ENCODE measurements at places on chromosomes 3 and 15.
A peak's percentile ranks its signal among the peaks of the same experiment; 100 is the strongest.

GRCh38 chr15:56812961-56813360 is 79.7 kb upstream of the ZNF280D start:
- DNase-seq: no peak

GRCh38 chr3:161064413-161064812 is 40.7 kb downstream of the B3GALNT1 start:
- DNase-seq: no peak

GRCh38 chr3:99875581-99875928 is 57.9 kb downstream of the CMSS1 start:
- no peak for DNase-seq

- DNase-seq: no peak
These were observed 27.7 kb upstream of the MYH15 start for GRCh38 chr3:108538083-108538482.

- peak; percentile 19 for DNase-seq
These were observed 124.3 kb downstream of the CHSY1 start for GRCh38 chr15:101127506-101128076.

GRCh38 chr3:41836360-41837134 is 125.4 kb downstream of the ULK4 start:
- DNase-seq: no peak

DNA sequence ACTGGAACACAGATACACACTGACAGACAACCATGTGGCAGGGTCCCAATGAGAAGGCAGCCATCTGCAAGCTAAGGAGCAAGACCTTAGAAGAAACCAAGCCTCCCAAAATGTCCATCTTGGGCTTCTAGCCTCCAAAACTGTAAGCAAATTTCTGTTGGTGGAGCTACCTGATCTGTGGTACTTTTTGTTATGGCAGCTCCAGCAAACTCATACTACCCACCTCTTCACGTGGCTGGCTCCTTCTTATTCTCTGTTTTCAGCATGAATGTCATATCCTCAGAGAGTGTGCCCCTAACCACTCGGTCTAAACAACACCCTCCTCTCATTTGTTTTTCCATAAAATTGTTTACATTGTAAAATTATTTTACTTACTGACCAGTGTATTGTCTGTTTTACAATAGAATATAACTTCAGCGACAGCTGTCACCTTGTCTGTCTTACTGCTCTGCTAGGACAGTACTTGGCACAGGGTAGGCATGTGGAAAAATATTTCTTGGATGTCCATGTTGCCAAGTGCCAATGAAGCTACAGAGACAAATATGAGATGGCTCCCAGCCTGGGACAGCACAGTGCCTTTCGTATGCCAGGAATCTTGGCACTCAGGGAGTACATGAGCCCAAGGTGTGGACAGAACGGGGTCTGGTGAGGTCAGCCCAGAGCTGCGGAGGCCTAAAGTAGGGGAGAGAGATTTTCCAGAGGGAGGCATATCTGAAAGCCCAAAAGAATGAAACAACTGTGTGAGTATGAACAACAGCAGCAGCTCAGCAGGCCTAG is 17.4 kb upstream of the SLC25A36 start:
- DNase-seq: no peak

DNA sequence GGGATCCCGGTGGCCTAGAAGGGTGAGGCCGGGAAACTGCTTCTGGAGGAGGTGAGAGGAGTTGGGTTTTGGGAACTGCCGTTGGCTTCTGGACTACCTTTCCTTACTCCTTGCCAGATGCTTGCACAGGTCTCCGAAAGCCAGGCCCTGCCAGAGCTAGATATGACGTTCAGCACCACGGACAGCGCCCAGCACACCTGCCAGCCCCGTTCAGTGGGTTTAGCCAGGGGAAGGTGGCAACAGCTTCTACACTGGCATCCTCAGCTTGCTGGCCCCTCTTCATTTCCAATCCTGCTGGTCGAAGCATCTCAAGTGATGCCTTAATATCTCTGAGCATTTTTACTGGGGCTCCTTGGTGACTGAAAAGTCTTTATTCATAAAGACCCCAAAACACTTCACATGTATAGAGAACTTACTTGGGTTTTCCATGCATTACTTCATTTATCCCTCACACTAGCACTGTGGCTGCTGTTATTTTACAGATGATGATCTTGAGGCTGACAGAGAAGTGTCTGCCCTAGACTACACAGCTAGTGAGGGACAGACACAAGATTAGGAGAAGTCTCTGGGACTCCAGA is 21.9 kb downstream of the HCN4 start:
- DNase-seq: peak; percentile 15

DNA sequence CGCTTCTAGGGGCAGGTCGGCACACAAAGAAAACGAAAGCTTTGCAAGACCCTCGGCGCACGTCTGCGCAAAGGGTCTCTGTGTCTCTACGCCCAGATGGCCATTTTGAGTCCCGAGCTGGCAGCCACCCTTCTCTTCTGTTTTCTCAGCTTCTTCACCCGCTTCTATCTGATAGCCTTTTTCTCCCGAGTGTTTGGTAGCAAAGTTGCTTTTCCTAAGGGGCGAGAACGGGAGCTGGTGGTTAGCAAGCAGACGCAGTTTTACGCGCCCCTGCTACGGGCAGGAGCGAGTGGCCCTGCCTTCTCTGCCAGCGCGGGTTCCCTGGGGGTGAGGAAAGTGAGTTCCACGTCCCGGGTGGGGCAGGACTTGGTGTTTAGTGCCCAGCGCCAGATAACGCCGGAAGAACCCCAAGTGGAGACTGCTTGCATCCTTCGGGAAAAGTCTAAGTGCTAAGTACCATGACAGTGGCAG is 2.9 kb upstream of the MKRN2 start:
- DNase-seq: no peak

GRCh38 chr15:63378946-63379345 is 2.7 kb downstream of the CA12 start:
- DNase-seq: no peak

DNA sequence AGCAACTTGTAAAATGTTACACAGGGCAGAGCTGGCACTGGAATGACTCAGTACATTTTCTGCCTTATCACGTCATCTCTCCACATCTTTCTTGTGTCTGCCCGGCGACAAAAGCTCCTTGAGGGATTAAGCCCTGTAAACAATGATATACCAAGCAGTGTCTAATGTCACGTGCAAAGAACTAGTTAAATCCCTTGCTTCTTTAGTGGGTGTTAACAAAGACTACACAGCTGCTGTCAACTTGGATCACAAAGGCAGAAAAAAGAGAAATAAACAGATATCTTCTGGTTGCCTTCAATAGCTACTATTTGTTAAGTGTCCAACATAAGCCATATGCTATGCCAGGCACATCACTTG is 48.1 kb upstream of the FRMD4B start:
- no peak for DNase-seq

DNA sequence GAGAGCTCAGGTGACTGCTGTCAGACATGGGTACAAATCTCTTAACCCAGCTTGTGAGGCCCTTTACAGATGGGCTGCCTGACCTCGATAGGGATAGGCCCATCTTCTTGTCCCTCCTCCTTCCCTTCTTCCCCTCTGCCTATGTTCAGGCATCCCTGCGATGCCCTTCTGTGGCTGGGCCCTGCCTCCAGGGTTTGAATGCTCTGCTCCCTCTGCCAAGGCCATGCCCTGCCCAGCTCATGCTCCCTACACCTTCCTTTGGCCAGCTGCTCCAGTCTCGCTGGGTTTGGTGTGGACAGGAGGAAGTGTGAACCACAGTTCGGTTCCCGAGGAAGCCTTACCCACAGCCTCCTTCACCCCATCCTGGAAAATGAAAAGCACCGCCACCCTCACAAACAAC is 4.3 kb downstream of the FYCO1 start:
- DNase-seq: no peak

- no peak for DNase-seq
These were observed 300.7 kb downstream of the WDR72 start for GRCh38 chr15:53458736-53459135.

DNA sequence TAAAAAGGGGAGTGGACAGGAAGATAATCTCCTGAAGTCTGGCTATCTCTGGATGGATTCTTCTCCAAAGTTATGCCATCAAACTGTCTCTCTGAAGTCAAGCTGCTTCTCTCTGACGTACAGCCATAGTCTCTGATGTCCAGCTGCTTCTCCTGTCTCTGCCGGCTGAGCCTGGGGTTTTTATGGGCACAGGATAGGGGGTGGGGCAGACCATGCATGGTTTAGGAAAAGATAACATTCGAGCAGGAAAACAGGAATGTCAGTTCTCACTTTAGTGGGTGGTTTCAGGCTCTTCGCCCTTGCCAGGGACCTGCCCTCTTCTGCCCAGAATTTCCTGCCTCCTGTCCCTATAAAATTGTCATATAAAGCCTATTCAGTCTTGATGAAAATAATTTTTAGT is 110.9 kb upstream of the ROBO1 start:
- DNase-seq: no peak

- no peak for DNase-seq
These were observed 54.3 kb upstream of the AGTR1 start for GRCh38 chr3:148643389-148643840.

DNA sequence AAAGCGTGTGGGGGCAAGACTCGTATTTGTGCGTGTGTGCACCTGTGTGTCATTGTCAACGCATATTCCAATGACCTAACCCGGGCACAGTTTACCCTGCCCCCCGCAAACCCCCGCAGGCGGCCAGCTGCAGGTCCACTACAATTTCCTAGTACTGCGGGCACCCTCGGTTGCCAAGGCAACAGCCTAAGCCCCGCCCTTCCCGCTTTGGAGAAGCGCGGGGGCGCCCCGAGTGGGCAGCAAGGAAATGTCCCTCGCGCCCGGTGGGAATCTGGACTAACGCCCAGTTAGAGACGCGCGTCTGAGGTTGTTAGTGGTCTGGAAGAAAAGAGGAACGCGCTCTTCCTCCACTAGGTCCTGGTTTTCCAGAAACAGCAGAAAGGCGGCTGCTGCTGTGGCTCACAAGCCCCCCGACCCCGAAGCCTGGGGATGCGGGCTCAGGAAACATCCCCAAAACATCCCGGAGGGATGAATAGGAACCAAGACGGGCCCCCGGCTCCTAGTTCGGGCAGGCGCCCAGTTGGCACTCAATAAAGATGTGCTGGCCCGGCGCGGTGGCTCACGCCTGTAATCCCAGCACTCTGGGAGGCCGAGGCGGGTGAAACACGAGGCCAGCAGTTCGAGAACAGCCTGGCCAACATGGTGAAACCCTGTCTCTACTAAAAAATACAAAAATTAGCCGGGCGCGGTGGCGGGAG is 1.1 kb downstream of the ABHD14A start:
- no peak for DNase-seq

DNA sequence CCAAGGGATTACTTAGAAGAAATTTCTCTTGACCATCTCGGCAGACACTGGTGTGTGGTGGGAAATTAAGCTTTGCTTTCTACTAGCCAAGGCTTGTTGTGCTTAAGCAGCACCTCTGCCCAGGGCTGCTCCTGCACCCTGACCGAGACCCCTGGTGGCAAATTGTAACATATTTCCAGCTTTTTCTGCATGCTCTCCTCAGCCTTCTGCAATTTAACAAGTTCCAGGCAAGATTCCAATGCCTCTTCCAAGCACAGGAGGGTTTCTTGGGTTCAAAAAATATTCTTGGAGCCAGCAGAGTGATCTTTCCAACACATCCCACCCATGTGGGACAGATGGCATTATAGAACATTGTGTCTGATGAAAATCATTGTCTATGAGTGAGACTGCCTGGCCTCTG is 210.5 kb downstream of the CLSTN2 start:
- DNase-seq: no peak

DNA sequence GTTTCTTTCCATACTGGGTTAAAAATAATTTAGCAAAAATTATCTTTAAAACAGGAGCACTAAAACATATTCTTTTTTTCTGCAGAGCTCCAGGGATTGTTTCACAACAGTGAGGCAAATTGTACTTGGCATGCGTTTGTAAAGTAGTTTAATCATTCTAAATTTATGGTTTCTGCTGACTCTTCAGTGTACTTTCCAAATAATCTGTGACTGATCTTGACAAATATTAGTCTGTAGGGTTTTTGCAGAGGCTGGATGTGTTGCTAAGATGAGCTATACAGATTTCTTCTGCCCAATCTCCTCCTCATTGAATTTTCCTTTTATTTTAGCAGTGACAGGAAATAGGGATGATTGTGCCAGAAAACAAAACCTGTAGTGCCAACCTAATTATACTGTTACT is 328.0 kb upstream of the MANF start:
- DNase-seq: no peak

GRCh38 chr15:101407966-101408775 is 81.3 kb downstream of the PCSK6 start:
- no peak for DNase-seq

GRCh38 chr15:97747342-97747741 is 213.2 kb upstream of the ARRDC4 start:
- DNase-seq: no peak

DNA sequence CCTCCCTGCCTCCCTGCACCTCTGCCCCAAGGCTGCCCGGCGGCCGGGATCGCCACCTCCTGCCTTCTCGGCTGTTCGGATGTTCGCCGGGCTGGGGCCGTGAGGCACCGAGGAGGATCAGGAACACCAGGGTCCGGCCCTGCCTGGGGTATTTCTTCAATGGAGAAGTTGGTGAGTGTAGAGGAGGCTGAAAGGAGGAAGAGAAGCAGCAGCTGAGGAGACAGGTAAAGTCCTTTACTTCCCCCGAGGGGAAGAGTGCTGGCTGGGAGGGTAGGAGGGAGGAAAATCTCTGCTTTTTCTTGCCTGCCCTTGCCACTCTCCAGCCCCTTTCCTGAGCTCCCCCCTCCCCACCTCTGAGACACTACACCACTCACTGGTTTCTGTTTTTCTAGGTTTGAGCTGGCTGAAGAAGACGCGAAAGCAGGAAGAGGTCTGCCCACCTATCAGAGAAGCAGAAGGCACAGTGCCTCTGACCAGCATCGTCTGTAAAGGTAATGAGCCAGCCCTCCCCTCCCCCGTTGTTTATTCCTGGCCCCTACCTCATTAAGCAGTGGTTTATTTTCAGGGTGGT is 519 bp downstream of the ASB7 start:
- DNase-seq: peak; percentile 27

DNA sequence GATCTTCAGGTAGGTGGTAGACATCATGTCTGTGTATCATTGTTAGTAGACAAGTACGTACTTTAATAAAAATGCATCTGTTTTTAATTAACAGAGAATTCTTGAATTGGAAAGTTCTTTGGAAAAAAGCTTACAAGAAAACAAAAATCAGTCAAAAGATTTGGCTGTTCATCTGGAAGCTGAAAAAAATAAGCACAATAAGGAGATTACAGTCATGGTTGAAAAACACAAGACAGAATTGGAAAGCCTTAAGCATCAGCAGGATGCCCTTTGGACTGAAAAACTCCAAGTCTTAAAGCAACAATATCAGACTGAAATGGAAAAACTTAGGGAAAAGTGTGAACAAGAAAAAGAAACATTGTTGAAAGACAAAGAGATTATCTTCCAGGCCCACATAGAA is 149.1 kb upstream of the LRRFIP2 start:
- DNase-seq: no peak

GRCh38 chr3:116413319-116413718 is 32.0 kb downstream of the LSAMP start:
- DNase-seq: no peak

DNA sequence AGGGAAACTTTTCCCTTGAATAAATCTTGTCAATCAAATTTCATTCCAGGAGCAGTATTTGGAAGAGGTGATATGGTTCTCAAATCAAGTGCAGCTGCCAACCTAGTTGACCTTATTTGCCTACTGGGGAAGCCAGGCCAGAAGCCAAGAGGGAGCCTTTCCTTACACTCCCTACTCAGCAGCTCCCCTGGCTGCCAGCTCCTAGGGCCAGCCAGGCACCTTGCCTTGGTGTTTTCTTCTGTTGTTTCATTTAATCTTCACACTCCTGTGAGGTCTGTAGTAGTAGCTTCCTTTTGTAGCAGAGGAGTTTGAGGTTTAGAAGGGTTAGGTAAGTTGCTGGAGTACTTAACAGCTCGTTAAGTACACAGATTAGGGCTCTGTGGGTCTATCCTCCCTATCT is 22.6 kb downstream of the MKRN2OS start:
- DNase-seq: no peak

- no peak for DNase-seq
These were observed at the start of gene RGMA for GRCh38 chr15:93088981-93089726. Gene RGMA (minus strand): TSS chr15:93089211. CDS start chr15:93088932, 279 bp downstream.

GRCh38 chr15:98412852-98413251 is 235.5 kb upstream of the IGF1R start:
- DNase-seq: no peak

Measured in stimulated activated CD4-positive, alpha-beta T cell treated with anti-CD3 and anti-CD28 coated beads, Interleukin-1b, Interleukin-23, amount 100 ng/mL, for 24 hours (primary cell).